Muscle of leg (tissue), 16 donors: ENCODE measurements at places on chromosomes 5 and 9.

DNA sequence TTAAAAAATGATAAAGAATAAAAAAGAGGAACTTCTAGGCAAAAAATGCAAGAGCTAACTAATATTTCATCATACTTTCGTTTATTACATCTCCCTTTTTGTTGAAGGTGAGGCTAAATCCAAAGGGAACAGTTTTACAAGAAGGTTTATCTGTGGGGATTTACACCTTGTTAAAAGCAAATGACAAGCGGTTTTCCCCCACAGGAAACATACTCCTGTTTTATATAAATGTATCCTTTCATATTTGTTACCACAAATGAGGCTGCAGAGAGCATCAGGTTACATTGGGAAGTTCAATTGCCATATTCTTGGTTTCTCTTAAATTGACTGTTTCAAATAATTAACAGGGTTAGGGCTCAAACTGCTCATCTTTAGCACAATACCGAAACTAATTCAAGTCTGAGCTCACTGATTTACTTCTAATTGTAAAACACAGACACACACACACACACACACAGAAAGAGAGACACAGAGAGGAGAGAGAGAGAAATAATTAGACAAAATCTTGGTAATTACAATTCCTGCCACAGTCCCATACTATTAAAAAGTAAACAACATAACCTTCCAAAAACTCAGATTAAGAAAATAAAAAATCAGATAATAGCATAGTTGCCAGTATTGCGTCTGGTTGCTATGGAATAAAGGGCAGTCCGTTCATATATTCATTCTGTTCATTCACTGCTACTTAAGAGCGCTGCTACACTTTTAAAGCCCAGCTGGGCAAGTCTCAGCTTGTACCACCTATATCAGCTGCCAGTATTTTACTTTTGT lies 17.1 kb downstream of the RFX3 start:
- no peak for DNase-seq

GRCh38 chr5:151691706-151692105 lies 5.0 kb upstream of the SPARC start:
- DNase-seq = no peak

DNA sequence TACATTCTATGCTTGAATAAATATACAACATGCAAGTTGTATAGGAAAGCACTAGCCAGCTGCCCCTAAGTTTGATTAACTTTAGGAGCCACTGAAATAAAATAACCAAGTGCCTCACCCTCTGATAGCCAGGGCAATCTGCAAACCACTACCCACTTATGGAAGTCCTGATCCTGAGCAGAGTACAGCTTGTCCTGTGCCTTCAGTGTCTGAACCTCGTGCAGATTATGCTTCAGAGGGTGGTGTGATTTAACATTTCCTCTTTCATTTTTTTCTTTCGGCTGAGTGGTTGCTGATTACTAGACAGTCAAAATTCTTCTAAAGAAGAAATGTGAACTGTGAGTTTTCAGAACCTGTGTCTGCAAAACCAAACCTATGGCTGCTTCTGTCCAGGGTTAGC lies 327.7 kb downstream of the PIK3R1 start:
- DNase-seq = no peak

DNA sequence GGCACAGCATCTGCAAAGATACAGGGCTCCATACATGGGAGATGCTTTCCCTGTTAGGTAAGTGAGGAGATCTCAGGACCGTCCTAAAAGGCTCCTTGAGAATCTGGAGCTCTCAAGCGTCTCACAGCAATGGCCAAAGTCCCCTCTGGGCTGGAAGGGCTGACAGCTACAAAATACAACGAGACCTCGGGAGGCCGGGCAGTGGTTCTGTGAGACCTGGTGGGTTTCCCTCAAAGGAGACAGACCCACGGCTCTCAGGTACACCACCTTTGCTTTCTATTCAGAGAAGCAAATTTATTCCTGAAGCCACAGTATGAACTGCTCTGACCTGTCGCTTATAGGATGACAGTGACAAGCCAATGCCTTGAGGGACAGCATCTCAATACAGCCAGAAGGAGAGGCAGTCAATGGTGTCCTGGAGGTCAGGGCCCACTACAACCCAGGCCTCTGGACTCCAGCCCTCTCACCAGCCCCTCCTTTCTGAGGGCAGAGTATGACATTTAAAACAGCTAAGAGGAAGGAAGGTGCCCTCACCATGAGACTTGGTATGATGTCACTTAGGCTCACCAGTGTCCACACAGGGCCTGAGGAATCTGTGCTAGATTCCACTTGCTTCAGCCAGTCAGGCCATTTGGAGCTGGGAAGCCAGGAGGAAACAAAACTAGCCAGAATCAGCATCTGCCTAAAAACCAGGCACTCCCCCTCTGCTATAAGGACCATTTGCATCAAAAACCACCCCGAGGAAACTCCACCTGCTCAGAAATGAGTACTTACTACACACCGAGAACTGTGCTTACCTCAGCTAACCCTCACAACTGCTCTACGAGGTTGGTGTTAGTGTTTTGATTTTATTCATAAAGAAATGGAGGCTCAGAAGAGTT lies 86.5 kb upstream of the FSTL4 start:
- no peak for DNase-seq

- DNase-seq = no peak
Observed at GRCh38 chr9:125789196-125789595, 42.0 kb downstream of the PBX3 start.

DNA sequence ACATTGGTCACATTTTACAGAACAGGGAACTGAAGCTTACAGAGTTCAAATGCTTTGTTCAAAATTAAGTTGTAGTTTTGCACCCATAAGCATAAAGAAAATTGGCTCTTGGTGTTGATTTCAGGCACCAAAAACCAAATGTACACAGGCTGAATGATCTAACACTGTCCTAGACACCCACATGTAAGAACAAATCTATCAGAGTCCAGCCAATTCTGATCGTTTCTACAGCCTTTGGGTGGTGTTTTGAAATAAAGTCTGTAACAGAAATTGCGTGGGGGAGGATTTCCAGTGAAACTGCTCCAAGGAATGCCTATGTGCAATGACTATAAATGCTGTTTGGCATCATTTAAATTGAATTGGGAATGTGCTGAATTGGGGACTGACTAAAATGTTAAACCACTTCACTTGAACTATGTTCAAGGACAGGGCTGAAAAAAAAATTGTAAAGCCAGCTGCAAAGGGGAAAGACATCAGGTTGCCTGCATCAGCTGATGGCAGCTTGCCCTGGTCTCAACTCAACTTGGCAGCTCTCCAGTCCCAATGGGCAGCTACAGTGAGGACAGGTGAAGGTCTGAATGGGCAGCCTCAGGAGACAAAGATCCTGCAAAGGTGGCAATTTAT lies 92.2 kb upstream of the TRPC7 start:
- peak; percentile 69 for DNase-seq

- no peak for DNase-seq
Observed at GRCh38 chr9:126906091-126906490, 8.5 kb upstream of the RALGPS1 start.

DNA sequence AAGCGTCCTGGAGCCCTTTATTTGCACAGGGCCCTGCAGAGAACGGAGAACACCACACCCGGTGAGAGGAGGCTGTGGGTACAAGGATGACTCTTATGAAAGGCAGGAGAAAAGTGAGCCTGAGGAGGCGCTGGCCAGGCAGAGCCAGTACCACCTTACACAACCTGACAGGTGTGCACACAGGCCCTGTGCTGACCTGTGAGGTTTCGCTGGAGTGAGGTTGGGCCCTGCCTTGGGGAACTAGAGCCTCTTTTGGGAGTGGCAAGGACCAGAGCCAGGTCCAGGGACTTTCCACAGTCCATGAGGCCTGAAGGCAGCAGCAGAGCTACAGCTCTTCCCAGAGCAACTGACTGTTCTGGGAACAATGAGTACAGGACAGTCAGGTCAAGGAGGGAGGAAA lies 3.1 kb downstream of the SRD5A1 start:
- no peak for DNase-seq

DNA sequence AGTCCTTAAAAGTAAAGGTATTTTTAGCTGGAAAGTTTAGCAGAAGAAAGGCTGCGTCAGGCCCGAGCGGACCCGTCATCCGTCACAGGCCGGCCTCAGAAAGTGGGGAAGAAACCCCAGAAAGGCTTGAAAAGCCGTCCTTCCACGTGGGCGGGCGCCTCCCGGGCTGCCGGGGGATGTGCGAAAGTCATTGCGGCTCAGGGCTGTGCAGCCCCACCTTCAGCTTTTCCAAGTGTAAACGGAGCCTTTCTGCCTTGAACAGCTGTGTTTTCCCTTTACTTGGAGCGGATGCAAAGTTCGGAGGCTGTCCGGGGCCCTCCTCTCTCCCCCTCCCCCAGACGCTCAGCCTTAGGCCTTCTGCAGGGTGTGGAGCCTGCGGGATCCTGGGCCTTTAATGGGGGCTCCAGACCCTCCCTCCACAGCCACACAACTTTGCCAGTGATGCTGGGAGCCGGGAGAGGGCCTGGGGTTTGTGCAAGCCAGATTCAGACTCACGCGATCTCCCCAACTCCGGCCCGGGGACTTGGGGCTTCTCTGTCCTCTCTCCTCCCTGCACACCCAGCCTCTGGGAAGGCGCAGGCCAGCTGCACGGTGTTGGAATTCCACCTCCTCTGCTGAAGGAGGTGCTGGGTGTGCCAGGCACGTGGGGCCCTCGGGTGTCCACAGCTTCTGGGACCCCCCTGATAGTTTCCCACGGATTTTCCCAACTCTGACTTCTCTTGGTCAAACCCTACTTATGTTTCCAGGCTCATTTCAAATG lies 95.5 kb upstream of the RAPGEF1 start:
- peak; percentile 95 for DNase-seq

GRCh38 chr9:4862506-4863250 lies 69.9 kb downstream of the RCL1 start:
- no peak for DNase-seq

GRCh38 chr5:83540105-83540504 lies 68.6 kb downstream of the VCAN start:
- no peak for DNase-seq

DNA sequence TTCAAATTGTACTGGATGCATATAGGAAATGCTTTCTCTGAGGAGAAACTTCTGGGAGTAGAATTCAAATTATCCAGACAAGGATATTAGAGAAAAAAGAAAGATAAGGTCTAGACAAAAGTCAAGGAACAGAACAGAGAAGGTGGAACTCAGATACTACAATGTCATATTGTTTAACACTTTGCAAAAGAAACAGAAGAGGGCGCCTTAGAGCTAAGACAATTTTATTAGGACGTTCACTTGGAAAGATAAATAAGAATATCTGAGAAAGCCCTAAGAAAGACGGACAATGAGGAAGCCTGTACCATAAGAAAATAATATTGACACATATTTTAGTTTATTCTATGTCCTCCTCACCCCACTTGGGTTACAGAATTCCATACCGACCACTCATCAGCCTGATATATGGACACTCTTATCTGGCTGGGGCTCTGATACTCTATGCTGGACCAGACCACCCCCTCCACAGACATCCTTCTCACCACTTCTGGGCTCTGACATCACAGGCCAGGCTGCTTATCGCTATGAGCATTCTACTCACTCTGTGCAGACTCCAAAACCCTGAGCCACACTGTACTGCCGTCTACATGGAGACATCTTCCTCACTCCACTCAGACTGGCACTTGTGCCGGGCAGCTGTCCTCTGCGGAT lies 9.1 kb upstream of the AK3 start:
- DNase-seq = peak; percentile 57

DNA sequence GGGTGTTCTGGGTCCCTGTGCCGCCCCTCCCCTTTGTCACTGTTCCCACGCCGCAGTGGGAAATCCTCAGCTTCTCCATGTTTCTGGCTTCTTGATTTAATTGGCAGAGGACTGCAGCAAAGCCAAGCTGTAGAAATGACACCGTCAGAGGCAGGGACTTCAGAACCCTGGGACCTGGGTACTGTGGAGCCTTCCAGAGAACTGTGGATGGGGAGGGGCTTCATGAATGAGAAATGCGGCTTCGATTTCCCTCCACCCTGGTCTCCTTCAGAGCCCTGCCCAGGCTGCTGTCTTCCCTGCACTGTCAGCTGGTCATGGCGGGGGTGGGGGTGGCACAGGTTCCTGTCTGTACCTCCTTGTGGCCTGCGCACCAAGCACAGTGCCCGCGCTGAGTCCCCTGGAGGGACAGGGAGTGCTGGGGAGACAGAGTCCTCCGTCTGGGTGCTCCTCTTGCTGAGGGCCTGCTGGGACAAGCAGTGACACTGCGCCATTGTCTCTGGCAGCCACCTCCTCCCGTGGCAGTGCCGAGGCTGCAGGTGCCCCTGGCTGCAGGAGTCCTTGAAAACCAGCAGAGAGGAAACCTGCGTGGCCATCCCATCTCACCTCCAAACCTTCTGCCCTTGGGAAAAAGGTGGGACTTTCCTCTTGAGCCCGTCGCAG lies 47.2 kb downstream of the COL5A1 start:
- no peak for DNase-seq

DNA sequence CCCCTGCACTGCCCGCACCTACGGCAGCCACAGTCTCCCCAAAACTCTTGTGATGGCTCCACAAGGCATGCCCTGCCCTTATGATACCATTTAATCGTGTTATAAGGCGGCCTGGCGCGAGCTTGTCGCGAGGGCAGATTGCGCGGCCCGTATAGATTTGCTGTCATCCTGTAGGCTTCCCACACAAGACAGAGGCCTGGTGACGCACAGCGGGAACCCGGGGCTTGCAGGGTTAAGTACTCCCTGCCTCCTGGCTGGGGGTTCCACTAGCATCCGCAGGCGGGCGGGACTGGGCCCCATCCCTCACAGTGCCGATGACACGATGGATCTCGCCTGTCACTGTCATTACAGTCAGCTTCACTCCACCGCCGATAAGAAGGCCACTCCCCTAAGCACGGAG lies 364.9 kb upstream of the IRX2 start:
- no peak for DNase-seq

GRCh38 chr9:101486693-101487442 lies 46.8 kb upstream of the RNF20 start:
- DNase-seq = peak; percentile 52

GRCh38 chr5:3853362-3853761 lies 257.7 kb downstream of the IRX1 start:
- peak; percentile 14 for DNase-seq

GRCh38 chr9:107154291-107154690 lies 128.8 kb upstream of the RAD23B start:
- no peak for DNase-seq

- no peak for DNase-seq
Observed at GRCh38 chr5:73786043-73786831, 160.2 kb downstream of the ARHGEF28 start.

DNA sequence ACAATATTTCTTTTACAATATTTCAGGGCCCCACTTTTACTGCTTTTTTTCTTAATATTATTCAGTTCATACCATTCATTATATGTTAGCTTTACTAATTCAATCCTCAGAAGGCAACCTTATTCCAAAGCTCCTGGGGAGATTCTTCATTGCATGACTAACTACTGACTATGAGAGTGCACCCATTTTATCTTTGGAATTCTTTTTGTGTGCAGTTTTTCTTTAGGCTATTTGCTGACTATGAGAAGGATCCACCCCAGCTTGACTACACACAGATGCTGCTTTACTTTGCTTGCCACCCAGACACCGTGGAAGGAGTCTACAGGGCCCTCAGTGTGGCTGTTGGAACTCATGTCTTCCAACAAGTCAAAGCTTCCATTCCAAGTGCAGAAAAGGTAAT lies 56.9 kb upstream of the IL7R start:
- DNase-seq = no peak

- no peak for DNase-seq
Observed at GRCh38 chr9:15714746-15715145, 161.9 kb downstream of the CCDC171 start.

- DNase-seq = no peak
Observed at GRCh38 chr5:81740758-81741157, 10.1 kb downstream of the SSBP2 start.

GRCh38 chr5:134982230-134982629 lies 14.5 kb downstream of the CATSPER3 start:
- no peak for DNase-seq
